ENCODE measurements at places on chromosomes 4 and X.

DNA sequence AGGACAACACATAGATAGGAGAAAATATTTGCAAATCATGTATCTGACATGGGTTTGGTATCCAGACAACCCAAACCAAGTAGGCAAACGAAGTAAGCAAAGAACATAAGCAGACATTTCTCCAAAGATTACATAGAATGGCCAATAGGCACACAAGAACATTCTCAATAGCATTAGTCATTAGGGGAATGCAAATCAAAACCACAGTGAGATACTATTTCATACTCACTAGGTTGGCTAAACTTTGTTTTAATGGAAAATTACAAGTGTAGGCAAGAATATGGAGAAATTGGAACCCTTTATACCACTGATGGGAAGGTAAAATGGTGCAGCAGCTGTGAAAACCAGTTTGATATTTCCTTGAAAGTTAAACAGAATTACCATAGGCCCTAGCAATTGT lies 74.7 kb downstream of the CHRNA9 start:
- DNase-seq: peak; percentile 21

DNA sequence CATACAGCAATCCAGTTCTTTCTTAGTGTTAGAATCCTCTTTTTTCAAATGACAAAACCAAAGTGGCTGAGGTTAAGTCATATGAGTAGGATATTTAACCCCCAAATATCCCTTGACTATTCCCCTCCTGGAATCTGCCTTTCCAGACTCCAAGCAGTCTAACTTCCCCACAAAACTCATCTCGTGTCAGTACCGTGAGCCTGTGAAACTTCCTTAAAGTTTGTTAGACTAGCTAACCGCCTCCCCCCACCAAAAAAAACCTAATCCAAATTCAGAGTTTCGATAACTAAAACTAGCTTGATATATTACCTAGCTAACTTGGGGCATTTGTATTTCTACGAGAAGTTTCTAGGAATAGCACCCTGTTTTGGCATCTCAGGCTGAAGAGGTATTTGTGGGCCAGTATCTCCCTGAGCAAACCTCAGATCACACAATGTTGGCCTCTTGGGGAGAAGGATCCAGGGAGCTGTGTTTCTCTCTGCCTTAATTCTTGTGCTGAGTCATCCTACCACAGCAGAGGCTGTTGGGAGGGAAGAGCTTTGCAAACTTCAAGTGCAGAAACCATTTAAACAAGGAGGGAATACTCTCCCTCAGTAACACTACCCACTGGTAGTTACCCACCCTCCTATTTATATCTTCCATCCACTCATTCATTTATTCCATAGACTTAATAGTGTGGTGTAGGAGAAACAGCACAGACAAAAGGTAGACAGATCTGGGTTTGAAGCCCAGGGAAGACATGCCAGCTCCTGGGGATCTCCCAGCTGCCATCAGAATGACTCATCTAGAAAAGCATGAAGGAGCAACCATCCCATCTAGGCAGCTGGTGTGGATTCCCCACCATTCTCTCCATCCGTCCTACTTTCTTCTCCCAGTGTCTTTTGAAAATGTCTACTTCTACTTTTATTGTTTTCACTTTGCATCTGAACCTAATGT lies 39.3 kb upstream of the TXK start:
- no peak for DNase-seq

- no peak for DNase-seq
Measured at GRCh38 chr4:112288455-112288854, 2.8 kb upstream of the TIFA start.

- no peak for DNase-seq
Measured at GRCh38 chrX:68908071-68908470, 79.2 kb downstream of the EFNB1 start.

GRCh38 chr4:66767442-66767841 lies 777.9 kb downstream of the CENPC start:
- DNase-seq: no peak

DNA sequence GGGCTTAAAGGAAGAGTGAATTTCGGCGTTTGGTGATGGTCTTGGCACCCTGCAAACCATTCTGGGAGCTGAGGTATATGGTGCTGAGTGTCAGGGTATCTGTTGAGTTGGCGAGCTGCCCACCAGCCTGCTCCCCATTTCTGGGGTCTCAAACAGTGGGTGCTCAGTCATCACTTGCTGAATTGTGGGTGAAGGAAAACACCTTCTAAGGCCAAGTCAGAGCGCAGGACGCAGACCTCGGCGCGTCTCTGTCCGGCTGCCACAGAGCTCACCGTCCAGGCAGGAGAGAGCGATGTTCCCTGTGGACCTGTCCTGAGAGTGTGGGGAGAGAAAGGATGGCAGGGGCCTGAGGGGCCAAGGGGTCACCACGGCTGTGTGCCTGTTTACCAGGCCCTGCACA lies 111.2 kb downstream of the SORCS2 start:
- no peak for DNase-seq

DNA sequence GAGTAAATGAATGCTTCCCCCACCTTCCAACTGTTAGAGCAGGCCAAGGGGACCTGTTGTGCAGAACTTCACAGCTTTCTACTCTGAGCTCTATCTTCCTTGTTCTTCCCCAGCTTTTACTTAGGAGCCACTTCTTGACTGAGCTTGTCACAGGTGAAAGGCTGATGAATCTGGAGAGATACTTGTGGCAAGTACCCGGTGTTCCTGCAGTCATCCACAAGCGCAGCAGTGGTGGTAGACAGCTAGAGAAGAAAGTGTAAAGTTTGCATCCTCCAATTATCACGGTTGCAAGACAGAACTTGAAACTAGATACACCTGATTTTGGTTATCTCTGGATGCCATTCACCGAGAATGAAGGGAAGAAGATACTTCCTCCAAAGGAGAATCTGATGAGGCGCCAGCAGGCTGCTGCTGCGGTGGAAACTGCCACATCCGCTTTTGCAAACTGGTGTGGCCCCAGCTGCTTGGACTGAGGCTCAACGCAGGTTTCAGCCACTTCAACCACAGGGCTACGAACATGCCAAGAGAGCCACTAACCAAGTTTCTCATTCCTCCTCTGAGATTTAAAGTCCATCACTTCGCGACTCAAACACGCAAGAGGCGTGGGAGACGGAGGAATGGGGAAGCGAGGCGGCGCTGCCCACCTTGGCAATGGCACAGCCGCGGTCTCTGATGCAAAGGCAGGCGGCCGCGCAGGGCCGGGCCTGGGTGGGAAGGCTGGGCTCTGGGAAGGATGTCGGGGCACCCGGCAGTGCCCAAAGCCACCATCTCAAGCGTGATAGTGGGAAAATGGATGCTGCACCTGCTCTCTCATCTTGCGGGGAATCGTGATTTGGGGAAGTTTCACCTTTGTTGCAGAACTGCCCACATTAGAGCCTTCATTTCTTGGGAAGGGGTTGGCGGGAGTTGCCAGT lies 1.3 kb upstream of the FHIP1A start:
- DNase-seq: no peak

- DNase-seq: no peak
Measured at GRCh38 chr4:139840773-139841172, 175.2 kb downstream of the MGST2 start.

DNA sequence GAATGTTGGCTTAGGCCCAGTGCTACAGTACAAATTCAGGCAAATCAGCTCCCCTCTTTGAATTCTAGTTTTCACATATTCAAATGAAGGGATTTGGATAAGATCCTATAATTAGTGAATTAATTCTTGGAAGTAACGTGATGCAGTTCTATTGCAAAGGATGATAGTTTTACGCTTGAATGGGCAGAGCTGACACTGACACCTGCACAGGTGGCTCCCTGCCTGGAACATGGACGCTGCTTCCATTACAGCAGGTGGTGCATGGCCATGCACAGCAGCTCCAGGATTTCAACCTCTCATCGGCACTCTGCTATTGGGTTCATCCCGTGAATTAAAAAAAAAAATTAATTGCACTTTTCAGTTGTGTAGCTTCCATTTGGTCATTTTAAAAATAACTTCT lies 28.4 kb upstream of the RPS6KA6 start:
- DNase-seq: no peak

GRCh38 chrX:71955530-71956120 lies 45.0 kb downstream of the NHSL2 start:
- no peak for DNase-seq

- DNase-seq: peak; percentile 77
Measured at GRCh38 chr4:177008071-177008835, 215.5 kb upstream of the VEGFC start.

DNA sequence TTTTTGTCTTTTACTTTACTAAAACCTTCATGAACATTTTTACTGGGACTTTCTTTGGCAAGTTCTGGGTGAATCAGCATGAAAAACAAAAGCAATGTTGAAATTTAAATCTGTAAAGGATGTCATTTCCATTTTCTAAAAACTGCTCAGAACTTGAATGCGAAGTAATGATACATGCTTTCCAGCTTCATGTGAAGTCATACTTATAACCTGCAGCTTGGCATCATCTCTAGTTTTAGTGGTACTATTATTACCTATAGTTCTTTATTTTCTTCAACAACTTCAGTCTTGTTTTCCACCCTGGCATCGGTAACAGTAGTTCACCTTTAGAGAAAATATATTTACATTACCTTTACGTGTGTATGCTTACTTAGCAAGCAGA lies 421.4 kb upstream of the DIPK2B start:
- no peak for DNase-seq

DNA sequence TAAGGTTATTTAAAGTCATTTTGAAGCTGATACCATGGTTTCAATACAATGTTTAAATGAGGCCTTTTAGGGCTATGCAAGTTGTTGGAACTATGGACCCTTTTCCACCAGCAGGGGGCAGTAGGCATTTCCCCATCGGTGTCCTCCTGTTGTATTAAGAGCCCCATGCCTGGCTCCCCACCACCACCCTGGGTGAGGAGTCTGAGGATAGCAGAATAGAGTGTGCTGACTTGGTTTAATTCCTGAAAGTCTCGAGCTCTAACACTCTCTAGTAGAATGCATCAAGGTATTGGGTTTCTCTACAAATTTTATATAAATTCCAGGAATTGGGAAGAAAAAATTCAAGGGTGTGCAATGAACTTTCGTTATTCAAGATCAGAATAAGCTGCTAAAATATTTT lies 234.8 kb upstream of the JADE1 start:
- DNase-seq: peak; percentile 68

- DNase-seq: no peak
Measured at GRCh38 chr4:4987656-4988055, 31.6 kb downstream of the CYTL1 start.

GRCh38 chr4:46329118-46329976 lies 60.6 kb downstream of the GABRA2 start:
- DNase-seq: peak; percentile 23

- DNase-seq: no peak
Measured at GRCh38 chrX:40004921-40005291, 92.9 kb downstream of the BCOR start.

- no peak for DNase-seq
Measured at GRCh38 chr4:113173126-113173792, 123.8 kb downstream of the ANK2 start.

DNA sequence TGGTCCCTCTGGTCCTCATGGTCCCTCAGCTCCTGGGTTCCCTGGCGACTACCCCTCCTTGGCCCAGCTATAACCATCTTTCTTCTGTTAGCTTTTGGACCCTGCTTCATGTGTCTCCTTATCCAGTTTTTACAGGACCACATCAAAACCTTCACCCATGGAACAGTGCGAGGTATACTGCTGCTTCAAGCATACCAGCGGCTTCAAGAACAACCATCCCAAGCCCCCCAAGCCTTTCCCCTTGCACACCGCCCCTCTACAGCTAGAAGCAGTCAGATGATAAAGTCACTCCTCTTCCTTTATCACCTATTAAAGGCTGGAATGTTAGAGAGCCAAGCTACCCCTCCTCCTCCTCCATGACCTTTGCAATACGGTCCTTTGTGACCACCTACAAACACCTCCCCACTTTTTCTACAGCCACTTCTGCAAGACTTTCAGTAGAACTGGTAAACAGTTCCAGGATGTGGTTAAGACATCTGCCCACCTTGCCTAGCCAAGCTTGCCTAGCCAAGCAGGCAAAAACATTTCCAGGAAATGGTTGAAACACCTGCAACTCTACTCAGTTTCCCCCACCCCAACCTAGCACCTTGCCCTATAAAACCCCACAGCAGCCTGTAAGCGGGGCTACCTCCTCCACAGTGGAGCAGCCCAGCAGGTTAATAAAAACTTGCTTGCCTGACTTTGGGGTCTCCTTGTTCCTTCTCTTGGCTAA lies 125.7 kb downstream of the ZC4H2 start:
- DNase-seq: no peak

GRCh38 chr4:94827481-94828110 lies 69.8 kb downstream of the BMPR1B start:
- DNase-seq: peak; percentile 20

GRCh38 chr4:14221176-14221575 lies 593.7 kb upstream of the BOD1L1 start:
- DNase-seq: no peak

DNA sequence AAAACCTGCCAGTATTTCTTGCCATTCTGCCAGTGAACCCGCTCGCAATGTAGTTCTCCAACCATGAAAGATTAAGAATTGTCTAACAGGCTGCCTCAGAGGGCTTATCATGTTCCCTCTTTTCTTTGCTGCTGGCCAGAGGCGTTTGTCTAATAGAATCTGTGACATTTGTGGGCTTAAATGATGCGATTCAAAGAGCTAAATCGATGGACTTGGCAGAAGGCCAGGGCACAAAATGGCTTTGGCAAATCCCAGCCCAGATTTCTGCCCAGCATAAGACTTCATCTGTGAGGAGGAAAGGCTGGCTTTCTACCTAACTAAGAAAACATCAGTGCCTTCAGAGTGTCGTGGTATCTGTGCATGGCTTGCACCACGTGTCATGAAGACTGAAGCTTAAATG lies 79.9 kb downstream of the TRPC5OS start:
- DNase-seq: no peak

GRCh38 chr4:142565771-142566170 lies 280.3 kb downstream of the INPP4B start:
- DNase-seq: peak; percentile 96

GRCh38 chr4:103308248-103308561 lies 110.1 kb upstream of the CENPE start:
- DNase-seq: no peak

DNA sequence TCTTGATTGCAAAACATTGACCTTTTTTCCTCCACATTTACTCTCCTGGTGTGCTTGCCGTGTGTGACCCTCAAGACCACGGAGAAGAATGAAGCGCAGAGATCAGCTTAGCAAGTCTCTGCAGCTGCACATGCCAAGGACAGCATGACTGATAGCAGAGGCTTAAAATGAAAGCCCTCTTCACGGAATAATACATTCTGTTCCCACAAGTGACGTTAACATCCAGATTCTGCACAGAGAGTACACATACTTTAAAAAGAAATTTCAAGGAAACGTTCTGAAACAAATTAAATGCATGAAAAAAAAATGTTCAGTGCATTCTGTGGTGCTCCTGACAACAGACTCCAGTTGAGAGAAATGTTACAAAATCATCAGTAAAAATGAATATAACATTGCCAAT lies 60.9 kb downstream of the SLC7A11 start:
- DNase-seq: no peak

GRCh38 chrX:28693101-28693500 lies 105.9 kb downstream of the IL1RAPL1 start:
- DNase-seq: no peak

GRCh38 chr4:145045180-145045579 lies 52.8 kb downstream of the ANAPC10 start:
- DNase-seq: no peak

- DNase-seq: no peak
Measured at GRCh38 chrX:136094962-136095361, 52.4 kb upstream of the FHL1 start.

GRCh38 chr4:76892001-76892400 lies 5.9 kb downstream of the SOWAHB start:
- no peak for DNase-seq

Measured in foreskin melanocyte (primary cell).